ENCODE measurements at places on chromosomes 6 and 20.

- no peaks in the 10 kb centered on the region for H3K36me3 ChIP-seq
- H3K4me1 ChIP-seq: peaks cover 14% of the 10 kb centered on the region
- no peak overlapping the region for H3K27ac ChIP-seq
Observed at GRCh38 chr6:19454001-19454720, 383.0 kb upstream of the ID4 start.

GRCh38 chr6:92667843-92668242, 751.5 kb downstream of the EPHA7 start:
- DNase-seq: no peak
- H3K4me1 ChIP-seq: no peaks in the 10 kb centered on the region
- H3K27me3 ChIP-seq: no peaks in the 10 kb centered on the region
- no peak overlapping the region for H3K27ac ChIP-seq
- H3K36me3 ChIP-seq: no peaks in the 10 kb centered on the region

DNA sequence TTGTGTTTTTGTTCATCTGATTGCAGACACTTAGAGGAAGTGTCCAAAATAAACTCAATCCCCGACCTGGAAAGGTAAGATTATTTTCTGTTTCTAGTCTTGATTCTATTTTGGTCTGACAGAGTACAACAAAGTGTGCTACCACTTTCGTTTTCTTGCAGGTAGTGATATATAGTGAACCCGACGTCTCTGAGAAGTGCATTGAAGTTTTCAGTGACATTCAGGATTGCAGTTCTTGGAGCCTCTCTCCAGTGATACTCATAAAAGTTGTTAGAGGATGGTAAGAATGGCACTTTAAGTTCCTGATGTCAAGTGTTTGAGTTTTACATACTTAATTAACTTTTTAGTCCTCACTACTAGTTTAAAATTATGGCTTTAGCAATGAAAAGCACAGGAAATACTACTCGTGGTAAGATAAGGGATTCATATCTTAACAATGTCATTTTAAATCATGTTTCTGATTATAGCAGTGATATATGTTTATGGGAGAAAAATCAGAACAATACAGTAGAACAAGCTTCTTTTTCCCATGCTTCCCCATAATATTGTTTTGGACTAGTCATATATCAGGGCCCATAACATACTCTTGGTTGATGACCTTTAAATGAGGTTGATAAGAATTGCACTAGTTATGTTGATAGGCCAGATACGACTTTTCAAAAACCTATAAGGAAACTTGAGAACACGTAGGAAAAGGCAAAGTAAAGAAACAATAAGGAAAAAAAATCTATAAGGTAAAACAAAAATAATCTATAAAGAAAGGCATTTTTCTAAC, 104.0 kb downstream of the RTN4IP1 start:
- H3K4me3 ChIP-seq: no peak overlapping the region
- no peaks in the 10 kb centered on the region for H3K36me3 ChIP-seq

GRCh38 chr20:44129911-44130718, 56.9 kb downstream of the JPH2 start:
- H3K4me3 ChIP-seq: no peak overlapping the region
- H3K27ac ChIP-seq: no peak overlapping the region
- DNase-seq: no peak
- no peaks in the 10 kb centered on the region for H3K36me3 ChIP-seq

DNA sequence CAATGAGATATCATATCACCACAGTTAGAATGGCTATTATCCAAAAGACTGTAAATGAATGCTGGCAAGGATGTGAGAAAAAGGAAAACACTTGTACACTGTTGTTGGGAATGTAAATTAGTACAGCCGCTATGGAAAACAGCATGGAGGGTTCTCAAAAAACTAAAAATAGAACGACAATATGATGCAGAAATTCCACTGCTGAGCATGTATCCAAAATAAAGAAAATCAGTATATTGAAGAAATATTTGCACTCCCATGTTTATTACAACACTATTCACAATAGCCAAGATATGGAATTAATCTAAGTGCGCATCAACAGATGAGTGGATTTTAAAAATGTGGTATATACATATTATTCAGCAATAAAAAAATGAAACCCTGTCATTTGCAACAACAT, 898.9 kb upstream of the MAN1A1 start:
- no peaks in the 10 kb centered on the region for H3K4me1 ChIP-seq
- no peaks in the 10 kb centered on the region for H3K36me3 ChIP-seq
- no peak overlapping the region for H3K27ac ChIP-seq
- no peak for DNase-seq
- H3K4me3 ChIP-seq: no peak overlapping the region

DNA sequence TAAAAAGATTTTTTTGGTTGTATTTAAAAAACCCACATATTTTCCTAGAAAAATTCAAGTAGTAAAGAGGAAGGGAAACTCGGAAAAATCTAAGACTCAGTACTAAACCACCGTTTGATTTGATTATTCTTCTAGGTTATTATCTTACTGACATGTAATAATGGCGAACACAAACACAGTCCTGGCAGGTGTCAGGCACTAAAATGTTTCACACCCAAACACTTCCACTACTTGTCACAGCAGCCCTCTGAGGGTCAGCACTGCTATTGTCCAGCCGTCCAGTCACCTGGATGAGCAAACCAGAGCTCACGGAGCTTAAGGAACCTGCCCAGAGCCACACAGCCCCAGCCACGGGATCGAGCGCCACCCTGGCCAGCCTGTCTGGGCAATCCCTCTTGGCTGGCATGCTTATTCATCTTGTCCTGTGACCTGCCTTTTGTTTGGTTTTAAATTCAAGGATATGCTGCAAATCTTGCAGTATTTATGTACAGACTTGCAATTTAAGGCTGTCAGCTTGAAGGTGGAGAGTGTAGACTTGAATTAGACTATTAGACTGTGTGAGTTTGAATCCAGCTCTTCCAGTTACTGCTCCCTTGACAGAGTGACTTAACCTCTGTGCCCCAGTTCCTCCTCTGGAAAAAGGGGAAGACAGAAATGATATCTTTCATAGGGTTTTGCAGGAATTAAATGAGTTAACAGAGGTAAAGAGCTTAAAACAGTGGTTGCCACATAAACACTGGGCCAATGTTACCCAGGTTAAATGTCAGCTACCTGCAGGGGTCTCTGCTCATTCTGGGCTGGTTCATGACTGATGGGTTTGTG, 82.2 kb downstream of the CDYL start:
- no peaks in the 10 kb centered on the region for H3K27me3 ChIP-seq
- peaks cover 14% of the 10 kb centered on the region for H3K36me3 ChIP-seq

DNA sequence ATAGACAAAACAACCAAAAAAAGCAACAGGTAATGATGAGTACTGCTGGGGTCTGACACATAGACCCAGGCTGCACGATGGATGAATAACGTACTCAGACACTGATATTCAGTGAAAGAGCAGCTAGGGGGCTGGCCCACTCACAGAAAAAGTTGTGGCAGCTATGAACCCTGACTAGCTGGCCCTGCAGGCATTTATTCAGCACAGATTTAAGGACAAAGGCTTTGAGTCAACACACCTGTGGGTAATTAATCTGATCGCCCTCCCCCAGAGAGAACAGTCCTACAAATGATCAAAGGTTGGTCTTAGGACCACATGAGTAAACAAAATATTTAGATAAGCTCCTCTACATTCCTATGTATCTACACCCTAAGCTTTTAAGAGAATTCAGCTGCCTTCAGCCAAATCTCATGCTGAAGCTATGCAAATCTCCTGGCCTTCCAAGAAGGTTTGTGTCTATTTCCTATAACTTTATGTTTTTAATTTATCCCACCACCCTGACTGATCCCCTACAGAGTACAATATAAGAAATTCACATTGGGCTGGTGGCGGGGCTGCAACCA, 81.7 kb upstream of the NXT1 start:
- no peaks in the 10 kb centered on the region for H3K27me3 ChIP-seq
- H3K4me1 ChIP-seq: peaks cover 11% of the 10 kb centered on the region
- H3K4me3 ChIP-seq: no peak overlapping the region
- DNase-seq: no peak
- H3K36me3 ChIP-seq: no peaks in the 10 kb centered on the region
- H3K27ac ChIP-seq: no peak overlapping the region

- H3K36me3 ChIP-seq: no peaks in the 10 kb centered on the region
- no peak overlapping the region for H3K27ac ChIP-seq
- H3K4me1 ChIP-seq: peaks cover 19% of the 10 kb centered on the region
- H3K4me3 ChIP-seq: no peak overlapping the region
- no peaks in the 10 kb centered on the region for H3K27me3 ChIP-seq
Observed at GRCh38 chr6:88730611-88731011, 232.8 kb downstream of the RNGTT start.

DNA sequence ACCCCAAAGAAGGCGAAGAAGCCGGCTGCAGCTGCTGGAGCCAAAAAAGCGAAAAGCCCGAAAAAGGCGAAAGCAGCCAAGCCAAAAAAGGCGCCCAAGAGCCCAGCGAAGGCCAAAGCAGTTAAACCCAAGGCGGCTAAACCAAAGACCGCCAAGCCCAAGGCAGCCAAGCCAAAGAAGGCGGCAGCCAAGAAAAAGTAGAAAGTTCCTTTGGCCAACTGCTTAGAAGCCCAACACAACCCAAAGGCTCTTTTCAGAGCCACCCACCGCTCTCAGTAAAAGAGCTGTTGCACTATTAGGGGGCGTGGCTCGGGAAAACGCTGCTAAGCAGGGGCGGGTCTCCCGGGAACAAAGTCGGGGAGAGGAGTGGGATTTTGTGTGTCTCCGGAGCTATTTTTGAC, 69.6 kb downstream of the HFE start:
- H3K4me3 ChIP-seq: peak overlapping the region; percentile 97
- no peaks in the 10 kb centered on the region for H3K36me3 ChIP-seq
- peaks cover 10% of the 10 kb centered on the region for H3K27me3 ChIP-seq
- peak overlapping the region; percentile 98 for H3K27ac ChIP-seq

GRCh38 chr6:3304500-3305215, 45.9 kb downstream of the PSMG4 start:
- H3K4me1 ChIP-seq: no peaks in the 10 kb centered on the region
- DNase-seq: no peak
- H3K36me3 ChIP-seq: peaks cover 46% of the 10 kb centered on the region
- no peak overlapping the region for H3K27ac ChIP-seq
- H3K4me3 ChIP-seq: no peak overlapping the region

All from type B pancreatic cell (in vitro differentiated cells).